ENCODE measurements at places on chromosomes 5 and 9.

DNA sequence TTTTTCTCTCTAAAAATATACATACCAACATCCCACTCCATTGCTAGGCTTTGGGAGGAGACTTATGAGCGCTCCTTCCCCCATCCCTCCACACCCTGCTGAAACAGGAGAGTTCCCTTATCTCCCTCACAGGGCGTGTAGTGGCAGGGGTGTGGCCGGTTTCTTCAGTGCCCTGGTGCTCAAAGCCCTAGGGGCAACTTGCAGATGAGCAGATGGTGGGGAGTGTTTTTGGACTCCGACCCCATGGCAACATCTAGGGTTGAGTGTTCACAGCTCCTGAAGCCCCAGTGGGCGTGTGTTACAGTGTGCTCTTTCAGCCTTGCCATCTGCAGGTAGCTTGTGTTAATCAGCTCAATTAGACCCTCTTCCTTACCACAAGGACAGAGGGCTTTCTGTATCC is 409.5 kb downstream of the MAT2B start:
- no peak for DNase-seq

DNA sequence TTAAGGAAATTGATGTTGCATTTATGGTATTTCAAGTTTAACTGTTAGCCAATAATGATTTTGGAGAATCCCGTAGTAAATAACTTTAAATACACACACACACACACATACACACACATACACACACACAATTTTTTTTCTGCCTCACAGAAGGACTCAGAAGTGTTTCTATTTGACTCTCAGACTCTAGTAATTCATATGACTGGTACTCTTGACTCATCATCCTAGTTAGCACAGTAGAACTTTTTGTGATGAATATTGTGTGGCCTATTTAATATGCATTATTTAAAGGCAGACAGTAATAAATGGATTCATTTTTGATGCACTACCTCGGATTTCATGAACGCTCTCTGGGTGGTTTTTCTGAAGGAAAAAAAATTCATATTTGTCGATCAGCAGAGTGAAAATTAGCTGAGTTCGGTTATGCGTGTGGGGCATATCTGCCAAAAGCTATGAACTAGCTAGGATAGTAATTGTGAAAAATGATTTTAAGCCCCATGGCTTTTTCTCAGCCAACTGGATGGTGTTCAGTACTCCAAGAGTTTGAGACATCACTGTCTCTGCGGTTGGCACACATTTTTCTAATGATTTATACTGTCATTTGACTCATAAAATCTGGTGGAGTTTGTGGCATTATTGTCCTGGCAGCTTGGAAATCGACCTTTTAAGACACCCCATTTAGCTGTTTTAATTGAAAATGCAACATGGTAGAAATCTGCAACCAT is 102.2 kb downstream of the PCSK5 start:
- no peak for DNase-seq

DNA sequence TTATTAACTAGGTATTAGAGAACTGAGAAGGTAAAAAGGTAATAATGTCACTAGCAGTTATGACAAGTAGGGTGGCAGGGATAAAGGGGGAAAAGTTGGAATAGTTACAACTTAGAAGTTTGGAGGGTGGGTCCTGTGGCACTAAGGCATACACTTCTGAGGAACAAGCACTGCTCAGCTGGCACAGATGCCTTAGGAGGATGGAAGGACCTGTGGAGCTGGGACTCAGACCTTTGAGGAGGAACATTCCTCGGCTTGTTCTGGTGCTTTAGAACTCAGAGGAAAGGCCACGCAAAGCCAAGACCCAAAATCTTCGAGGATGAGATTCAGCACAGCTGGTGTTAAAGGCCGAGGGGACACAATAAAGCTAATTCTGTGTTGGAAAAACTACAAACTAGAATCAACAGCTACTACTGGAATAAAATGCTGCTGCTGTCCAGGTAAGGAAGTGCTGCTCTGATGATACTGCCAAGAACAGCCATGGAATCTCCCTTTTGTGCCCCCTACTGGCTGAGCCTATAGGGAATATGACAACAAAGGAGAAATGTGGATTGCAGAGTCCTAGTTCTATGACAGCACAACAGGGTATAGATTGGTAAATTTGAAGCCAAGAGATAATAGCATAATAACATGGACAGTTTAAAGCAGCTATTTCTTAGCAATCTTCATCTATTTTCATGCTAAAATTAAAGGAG is 126.7 kb downstream of the SLC25A46 start:
- peak; percentile 50 for DNase-seq

- DNase-seq: no peak
Measured at GRCh38 chr5:52760695-52761366, 26.9 kb upstream of the ITGA1 start.

- DNase-seq: no peak
Measured at GRCh38 chr5:10162468-10162867, 87.2 kb downstream of the ATPSCKMT start.

DNA sequence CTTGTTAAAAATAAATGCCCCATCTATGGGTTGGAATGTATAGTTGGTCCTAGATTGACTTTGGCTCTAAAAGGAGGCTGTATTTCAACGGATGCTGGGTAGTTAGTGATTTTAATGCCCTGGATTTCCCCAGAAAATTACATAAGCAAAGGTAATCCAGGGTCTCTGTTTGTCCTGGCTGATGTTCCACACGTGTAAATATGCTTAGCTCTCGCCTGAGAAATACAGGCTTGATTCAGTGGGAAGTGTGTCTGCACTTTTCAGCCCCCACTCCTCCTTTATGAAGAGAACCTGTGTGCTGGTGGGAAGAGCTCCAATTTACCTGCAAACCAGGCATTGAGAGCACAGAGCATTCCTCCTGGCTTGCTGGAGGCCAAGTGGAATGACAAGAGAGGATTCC is 294.6 kb upstream of the CLINT1 start:
- no peak for DNase-seq

GRCh38 chr9:132415181-132415580 is 5.2 kb downstream of the CFAP77 start:
- DNase-seq: no peak

- DNase-seq: no peak
Measured at GRCh38 chr9:118670011-118670953, 699.0 kb downstream of the BRINP1 start.

- DNase-seq: no peak
Measured at GRCh38 chr5:137563301-137563645, 64.1 kb upstream of the SPOCK1 start.

- DNase-seq: no peak
Measured at GRCh38 chr5:51373880-51374523, 9.2 kb upstream of the ISL1 start.
